Cerebellar nuclear complex (tissue), 1 donor: ENCODE measurements at places on chromosomes 6 and 20.

DNA sequence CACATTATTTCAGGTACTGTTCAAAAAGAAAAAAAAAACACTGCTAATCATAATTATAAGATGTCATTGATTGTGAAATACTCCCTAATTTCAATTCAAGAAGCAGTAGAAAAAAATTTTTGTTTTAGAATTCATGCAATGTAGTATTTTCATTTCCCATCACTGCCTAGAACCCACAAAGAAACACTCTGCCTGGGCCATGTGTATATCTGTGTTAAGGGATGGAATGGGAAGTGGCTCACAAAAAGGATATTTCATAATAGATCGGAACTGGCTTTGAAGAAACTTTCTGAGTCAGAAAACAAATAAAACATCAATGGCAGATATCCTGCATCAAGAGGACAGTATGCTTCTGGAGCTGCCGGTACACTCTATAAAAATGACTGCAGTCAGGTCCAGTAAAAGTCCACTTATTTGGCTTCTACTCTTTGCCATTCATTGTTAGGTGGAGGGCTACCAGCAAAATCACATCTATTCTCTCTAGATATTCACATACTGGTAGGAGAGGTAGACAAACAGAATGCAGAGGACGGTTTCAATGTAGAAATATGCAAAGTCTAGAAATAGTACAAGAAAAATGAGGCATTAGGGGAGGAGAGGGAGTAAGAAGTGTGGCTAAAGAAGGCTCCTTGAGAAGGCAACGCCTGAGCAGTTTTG, 135.0 kb upstream of the TNFAIP3 start:
- no peak for DNase-seq

- DNase-seq = no peak
These were observed 95.5 kb downstream of the PREX1 start for GRCh38 chr20:48732081-48732829.

- DNase-seq = no peak
These were observed 3.3 kb upstream of the BIRC7 start for GRCh38 chr20:63232235-63233060.

DNA sequence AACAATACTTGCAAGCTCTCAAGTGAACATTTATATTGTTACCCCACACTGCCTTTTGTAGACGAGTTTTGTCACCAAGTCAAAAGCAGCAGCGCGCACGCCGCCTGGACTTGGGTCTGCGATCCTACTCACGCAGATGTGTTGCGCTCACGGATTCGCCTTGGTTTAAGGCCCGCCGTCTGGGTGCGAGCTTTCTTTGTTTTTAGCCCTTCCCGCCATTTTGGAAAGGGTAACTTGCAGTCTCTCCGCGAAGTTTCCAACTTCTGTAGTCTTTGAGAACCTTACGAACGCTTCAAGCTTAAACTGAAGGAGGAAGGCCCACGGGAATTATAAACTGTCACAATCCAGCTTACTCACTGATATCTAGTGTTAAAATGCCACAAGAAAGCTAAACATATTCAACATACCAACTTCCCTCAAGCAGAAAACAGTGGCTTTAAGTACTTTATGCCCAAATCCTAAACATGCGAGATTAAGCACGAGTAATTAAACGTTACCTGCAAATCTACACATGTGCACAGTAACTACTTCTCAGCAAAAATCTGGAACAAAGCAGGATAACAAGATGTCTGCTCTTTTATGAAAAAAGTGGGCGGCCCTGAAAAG, 80.4 kb upstream of the BTN3A2 start:
- DNase-seq = no peak

DNA sequence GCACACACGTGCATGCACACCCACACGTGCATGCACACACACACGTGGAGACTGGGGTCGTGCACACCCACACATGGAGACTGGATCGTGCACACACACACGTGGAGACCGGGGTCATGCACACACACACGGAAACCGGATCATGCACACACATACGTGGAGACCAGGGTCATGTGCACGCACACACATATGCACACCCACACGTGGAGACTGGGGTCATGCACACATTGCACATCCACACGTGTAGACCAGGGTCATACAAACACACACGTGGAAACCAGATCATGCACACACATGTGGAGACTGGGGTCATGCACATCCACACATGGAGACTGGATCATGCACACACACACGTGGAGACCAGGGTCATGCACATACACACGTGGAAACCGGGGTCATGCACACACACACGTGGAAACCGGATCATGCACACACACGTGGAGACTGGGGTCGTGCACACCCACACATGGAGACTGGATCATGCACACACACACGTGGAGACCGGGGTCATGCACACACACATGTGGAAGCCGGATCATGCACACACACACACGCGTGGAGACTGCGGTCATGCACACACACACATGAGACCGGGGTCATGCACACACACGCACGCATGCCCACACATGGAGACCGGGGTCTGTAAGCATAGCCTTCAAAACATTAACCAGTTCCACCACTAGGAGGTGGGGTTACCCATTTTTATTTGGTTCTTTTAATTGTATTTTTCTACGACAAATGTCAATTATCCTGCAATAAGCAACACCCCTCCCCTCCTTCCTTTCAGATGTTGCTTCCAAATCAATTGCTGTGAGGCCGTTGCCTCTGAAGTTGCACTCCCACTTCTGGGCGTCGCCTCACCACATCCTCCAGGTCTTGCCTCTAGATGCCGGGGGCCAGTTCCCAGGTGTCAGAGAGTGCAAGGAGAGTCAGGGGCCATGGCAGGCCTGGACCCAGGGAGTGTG, 95.8 kb downstream of the TMEM242 start:
- DNase-seq = no peak

DNA sequence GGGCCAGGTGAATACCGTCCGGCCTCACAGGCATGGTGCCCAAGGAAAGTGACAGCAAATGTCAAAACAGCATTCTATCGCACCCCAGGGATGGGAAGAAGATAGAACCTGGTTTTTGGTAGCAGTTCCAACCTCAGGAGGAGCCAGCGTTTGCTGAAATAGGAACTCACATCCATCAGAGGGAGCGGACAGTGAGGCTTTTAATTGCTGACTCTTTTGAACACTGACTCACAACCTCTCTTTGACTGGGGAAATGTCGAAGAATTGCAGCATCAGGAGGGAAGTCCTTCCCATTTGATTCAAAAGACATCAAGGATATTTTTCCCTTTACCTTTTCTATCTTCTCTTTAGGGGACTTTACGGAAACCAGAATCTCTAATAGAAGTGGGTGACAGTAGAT, 114.2 kb downstream of the UNC5CL start:
- no peak for DNase-seq

- DNase-seq = no peak
These were observed 54.5 kb downstream of the TRIM38 start for GRCh38 chr6:26016963-26017631.

DNA sequence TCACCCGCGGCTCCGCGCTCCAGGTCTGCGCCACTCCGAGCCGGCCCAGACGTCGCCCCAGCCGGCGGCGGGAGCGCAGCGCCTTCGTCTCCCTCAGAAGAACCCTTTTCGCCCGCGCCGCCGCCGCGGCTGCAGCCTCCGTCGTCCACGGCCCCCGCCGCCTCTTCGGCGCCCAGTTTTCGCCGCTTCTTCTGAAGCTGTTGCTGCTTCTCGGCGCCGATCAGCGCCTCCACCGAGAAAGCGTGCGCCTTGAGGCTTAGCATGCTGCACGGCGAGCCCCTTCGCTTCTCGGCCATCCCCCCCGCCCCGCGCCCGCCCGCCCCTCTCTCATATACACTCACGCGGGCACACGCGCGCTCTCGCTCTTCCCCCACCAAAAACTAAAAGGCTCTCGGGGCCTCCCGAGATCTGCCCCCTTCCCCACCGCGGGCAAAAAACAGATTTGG, 489 bp downstream of the TBX18 start:
- DNase-seq = no peak
